Heart right ventricle (tissue), 16 donors: ENCODE measurements at places on chromosomes 11 and 22.

GRCh38 chr11:78023426-78023825 lies 350 bp upstream of the KCTD14 start:
- H3K27ac ChIP-seq, result peak overlapping the region; percentile 10
- H3K27me3 ChIP-seq, result no peaks in the 10 kb centered on the region
- H3K4me1 ChIP-seq, result peaks cover 7% of the 10 kb centered on the region
- no peaks in the 10 kb centered on the region for H3K36me3 ChIP-seq

GRCh38 chr22:40211476-40212054 lies 33.8 kb downstream of the TNRC6B start:
- H3K4me1 ChIP-seq, result peaks cover 86% of the 10 kb centered on the region
- H3K27ac ChIP-seq, result peak overlapping the region; percentile 36
- no peaks in the 10 kb centered on the region for H3K36me3 ChIP-seq
- no peaks in the 10 kb centered on the region for H3K27me3 ChIP-seq
- DNase-seq, result no peak
- no peak overlapping the region for H3K4me3 ChIP-seq

DNA sequence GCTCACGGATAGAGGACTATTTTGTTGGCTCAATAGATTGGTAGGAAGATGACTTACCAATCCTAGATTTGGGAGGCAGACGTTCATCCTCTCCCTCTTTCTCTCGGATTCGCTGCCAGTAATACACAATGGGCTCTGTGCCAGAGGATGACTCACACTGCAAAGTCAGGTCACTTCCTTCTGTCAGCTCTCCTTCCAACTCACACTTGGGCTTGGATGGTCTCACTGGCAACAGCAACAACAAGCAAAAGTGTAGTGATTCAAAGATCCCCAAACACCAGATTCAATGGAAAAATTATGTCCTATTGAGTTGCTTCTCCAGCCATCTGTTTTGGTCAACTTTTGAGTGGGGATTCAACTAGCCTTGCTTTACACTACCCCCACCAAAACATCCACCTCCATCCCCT lies 21.7 kb upstream of the HSPA8 start:
- peak; percentile 94 for DNase-seq
- no peaks in the 10 kb centered on the region for H3K27me3 ChIP-seq
- no peaks in the 10 kb centered on the region for H3K36me3 ChIP-seq
- H3K4me3 ChIP-seq, result no peak overlapping the region
- peak overlapping the region; percentile 41 for H3K27ac ChIP-seq

GRCh38 chr11:96237766-96238266 lies 105.2 kb downstream of the MAML2 start:
- H3K27ac ChIP-seq, result no peak overlapping the region
- H3K36me3 ChIP-seq, result no peaks in the 10 kb centered on the region
- H3K4me1 ChIP-seq, result peaks cover 8% of the 10 kb centered on the region

DNA sequence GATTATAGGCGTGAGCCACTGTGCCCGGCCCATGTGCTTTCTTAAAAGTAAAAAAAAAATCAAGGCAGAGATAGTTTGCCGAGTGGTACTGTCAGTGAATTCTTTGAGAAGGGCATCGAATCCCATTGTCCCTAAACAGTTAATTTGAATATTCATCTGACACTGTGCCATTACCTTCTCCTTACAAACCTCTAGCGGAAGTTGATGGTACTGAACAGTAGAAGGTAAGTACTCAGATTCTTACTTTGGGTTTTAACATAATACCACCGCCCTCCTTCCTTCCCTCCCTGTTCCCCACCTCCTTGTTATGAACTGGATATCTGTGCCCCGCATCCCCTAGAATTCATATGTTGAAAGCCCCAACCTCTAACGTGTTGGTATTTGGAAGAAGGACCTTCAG lies 58.2 kb upstream of the CLMP start:
- DNase-seq, result no peak
- H3K4me3 ChIP-seq, result no peak overlapping the region
- H3K36me3 ChIP-seq, result no peaks in the 10 kb centered on the region
- H3K4me1 ChIP-seq, result no peaks in the 10 kb centered on the region
- H3K27ac ChIP-seq, result no peak overlapping the region

- no peaks in the 10 kb centered on the region for H3K4me1 ChIP-seq
- no peaks in the 10 kb centered on the region for H3K27me3 ChIP-seq
- H3K27ac ChIP-seq, result no peak overlapping the region
- DNase-seq, result no peak
- H3K36me3 ChIP-seq, result no peaks in the 10 kb centered on the region
Measured at GRCh38 chr11:1783725-1784529, 20.2 kb upstream of the CTSD start.

- no peak for DNase-seq
- peaks cover 3% of the 10 kb centered on the region for H3K27me3 ChIP-seq
- no peaks in the 10 kb centered on the region for H3K36me3 ChIP-seq
- H3K4me3 ChIP-seq, result no peak overlapping the region
- H3K27ac ChIP-seq, result no peak overlapping the region
Measured at GRCh38 chr22:47914481-47915097, 1152.1 kb downstream of the TBC1D22A start.

DNA sequence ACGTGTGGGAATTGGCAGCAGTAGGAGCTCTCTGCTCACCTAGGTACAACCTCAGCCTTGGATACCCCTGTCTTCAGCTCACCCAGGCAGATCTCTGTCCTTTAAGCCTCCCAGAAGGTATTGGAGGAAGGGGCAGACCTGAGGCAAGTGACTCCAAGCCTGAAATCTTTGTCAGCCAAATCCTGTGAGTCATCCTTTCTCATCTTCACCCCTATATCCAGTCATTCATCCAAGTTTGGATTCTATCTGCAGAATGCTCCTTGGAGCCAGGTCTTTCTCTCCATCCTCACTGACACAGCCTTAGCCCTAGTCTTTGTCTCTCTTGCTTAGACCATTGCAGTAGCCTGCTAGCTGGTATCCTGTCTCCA lies 10.4 kb upstream of the THY1 start:
- peaks cover 10% of the 10 kb centered on the region for H3K4me1 ChIP-seq
- H3K27ac ChIP-seq, result no peak overlapping the region
- H3K36me3 ChIP-seq, result no peaks in the 10 kb centered on the region
- no peak for DNase-seq
- no peaks in the 10 kb centered on the region for H3K27me3 ChIP-seq

DNA sequence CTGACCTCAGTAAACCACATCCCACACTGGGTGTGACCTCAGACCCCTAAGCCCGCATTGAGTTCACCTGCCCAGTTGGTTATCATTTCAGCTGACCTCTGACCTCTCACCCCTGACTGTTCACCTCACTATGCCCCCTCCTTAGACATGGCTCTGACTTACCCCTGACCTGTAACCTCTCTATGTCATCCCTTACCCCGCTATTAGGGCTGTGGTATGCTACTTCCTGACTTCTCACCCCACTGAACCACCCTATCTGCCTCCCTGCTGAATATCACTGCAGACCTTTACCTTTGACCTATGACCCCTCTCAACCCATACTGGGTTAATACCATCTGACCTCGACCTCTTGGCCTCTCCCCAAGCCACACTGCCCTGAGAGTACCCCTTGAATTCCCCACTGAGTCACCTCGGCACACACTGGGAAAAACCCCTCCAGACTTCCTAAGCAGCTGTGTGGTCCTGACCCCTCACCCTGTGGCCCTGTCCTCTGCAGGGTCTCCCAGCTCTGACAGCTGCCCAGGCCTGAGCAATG lies 8.3 kb downstream of the PLCB3 start:
- H3K4me3 ChIP-seq, result no peak overlapping the region
- no peak overlapping the region for H3K27ac ChIP-seq
- DNase-seq, result no peak
- H3K36me3 ChIP-seq, result no peaks in the 10 kb centered on the region
- no peaks in the 10 kb centered on the region for H3K27me3 ChIP-seq
- no peaks in the 10 kb centered on the region for H3K4me1 ChIP-seq

- no peaks in the 10 kb centered on the region for H3K36me3 ChIP-seq
- H3K4me3 ChIP-seq, result no peak overlapping the region
- H3K27me3 ChIP-seq, result no peaks in the 10 kb centered on the region
Measured at GRCh38 chr11:79852176-79852575, 411.3 kb upstream of the TENM4 start.

GRCh38 chr11:114616516-114616915 lies 20.9 kb upstream of the NXPE4 start:
- no peak overlapping the region for H3K4me3 ChIP-seq
- no peak overlapping the region for H3K27ac ChIP-seq
- no peaks in the 10 kb centered on the region for H3K36me3 ChIP-seq
- no peaks in the 10 kb centered on the region for H3K4me1 ChIP-seq
- no peak for DNase-seq

GRCh38 chr11:73233211-73233610 lies 15.1 kb downstream of the P2RY2 start:
- H3K4me1 ChIP-seq, result peaks cover 30% of the 10 kb centered on the region
- no peaks in the 10 kb centered on the region for H3K36me3 ChIP-seq
- no peak for DNase-seq
- no peak overlapping the region for H3K4me3 ChIP-seq

DNA sequence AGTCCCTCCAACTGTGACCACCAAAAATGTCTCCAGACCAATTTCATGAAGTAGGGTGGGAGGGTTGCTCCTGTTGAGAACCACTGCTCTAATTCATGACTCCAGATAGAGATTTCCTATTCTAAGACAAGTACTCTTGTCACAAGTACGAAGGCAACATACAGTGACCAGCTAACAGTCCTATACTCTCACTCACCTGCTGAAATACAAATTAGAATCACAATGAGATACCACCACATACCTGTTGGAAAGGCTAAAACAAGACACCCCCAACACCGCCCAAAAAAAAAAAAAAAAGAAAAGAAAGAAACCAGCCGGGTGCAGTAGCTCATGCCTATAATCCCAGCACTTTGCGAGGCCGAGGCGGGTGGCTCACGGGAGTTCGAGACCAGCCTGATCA lies 310.5 kb downstream of the SWAP70 start:
- no peak overlapping the region for H3K4me3 ChIP-seq
- no peak for DNase-seq
- H3K27me3 ChIP-seq, result no peaks in the 10 kb centered on the region
- peaks cover 19% of the 10 kb centered on the region for H3K4me1 ChIP-seq

DNA sequence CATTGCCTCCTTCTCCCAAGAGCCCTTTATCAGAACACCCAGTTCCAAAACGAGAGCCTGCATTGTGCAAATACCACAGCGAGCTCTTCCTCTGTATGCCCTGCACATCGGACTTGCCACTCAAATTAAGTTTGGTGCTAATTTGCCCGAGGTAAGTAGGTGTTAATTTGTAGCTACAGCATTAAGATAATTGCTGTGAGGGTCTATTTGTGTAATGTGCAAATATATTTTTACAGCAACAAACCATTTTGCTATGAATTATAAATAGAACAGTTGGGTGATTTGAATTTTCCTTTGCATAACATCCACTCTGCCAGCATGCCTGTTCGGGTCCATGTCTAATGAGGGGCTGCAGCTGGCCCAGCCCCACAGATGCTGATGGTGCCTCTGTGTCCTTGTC lies 8.1 kb downstream of the ARHGAP8 start:
- H3K27me3 ChIP-seq, result no peaks in the 10 kb centered on the region
- H3K36me3 ChIP-seq, result no peaks in the 10 kb centered on the region
- H3K4me3 ChIP-seq, result no peak overlapping the region
- no peaks in the 10 kb centered on the region for H3K4me1 ChIP-seq
- DNase-seq, result no peak

DNA sequence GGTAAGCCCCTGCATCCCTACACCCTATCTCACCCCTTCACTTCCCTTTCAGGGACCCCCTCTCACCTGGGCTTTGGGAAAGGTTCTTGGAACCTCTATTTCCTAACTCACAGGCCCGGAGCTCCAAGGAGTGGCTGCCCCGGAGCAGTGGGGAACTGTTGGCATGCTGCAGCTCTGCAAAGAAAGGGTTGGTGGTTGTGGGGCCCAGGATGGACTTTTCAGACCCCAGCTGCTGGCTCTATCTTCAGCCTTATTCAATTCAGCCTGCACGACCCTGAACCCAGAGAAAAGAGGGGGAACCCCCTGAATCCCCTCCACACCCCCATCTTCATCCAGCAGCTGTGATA lies 10.0 kb downstream of the ROBO4 start:
- H3K4me3 ChIP-seq, result no peak overlapping the region
- no peak overlapping the region for H3K27ac ChIP-seq
- H3K27me3 ChIP-seq, result no peaks in the 10 kb centered on the region
- no peak for DNase-seq
- H3K36me3 ChIP-seq, result no peaks in the 10 kb centered on the region
- H3K4me1 ChIP-seq, result peaks cover 34% of the 10 kb centered on the region

DNA sequence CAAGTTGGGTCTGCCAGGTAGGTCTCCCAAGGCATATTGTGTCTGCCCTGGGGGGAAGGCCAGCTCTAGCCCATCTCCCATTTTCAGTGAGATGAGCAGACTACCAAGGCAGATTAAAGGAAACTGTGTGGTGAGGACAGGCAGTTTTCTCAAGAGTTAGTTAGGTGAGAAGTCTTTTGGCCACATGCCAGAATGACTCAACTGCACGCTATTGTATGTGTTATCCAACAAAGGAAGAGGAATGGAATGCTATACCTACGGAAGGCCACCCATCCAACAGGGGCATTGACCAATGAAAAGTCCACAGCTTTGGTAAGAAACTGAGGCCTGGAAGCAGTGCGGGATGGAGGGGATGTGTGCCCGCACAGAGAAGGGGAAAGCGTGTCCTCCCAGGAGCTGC lies 941.7 kb downstream of the NTM start:
- no peaks in the 10 kb centered on the region for H3K36me3 ChIP-seq
- no peak overlapping the region for H3K27ac ChIP-seq
- no peaks in the 10 kb centered on the region for H3K27me3 ChIP-seq
- peaks cover 3% of the 10 kb centered on the region for H3K4me1 ChIP-seq
- no peak for DNase-seq
- H3K4me3 ChIP-seq, result no peak overlapping the region

GRCh38 chr22:24474221-24474620 lies 20.9 kb upstream of the UPB1 start:
- H3K4me3 ChIP-seq, result no peak overlapping the region
- H3K27me3 ChIP-seq, result no peaks in the 10 kb centered on the region
- no peak overlapping the region for H3K27ac ChIP-seq
- DNase-seq, result no peak
- H3K36me3 ChIP-seq, result no peaks in the 10 kb centered on the region

GRCh38 chr11:69311767-69312385 lies 17.9 kb downstream of the MYEOV start:
- peak overlapping the region; percentile 4 for H3K27ac ChIP-seq
- peaks cover 14% of the 10 kb centered on the region for H3K4me1 ChIP-seq
- H3K27me3 ChIP-seq, result no peaks in the 10 kb centered on the region
- H3K4me3 ChIP-seq, result no peak overlapping the region
- DNase-seq, result no peak

- no peaks in the 10 kb centered on the region for H3K36me3 ChIP-seq
- no peaks in the 10 kb centered on the region for H3K27me3 ChIP-seq
- DNase-seq, result no peak
- H3K27ac ChIP-seq, result no peak overlapping the region
Measured at GRCh38 chr22:46561435-46561905, 24.1 kb upstream of the CELSR1 start.

DNA sequence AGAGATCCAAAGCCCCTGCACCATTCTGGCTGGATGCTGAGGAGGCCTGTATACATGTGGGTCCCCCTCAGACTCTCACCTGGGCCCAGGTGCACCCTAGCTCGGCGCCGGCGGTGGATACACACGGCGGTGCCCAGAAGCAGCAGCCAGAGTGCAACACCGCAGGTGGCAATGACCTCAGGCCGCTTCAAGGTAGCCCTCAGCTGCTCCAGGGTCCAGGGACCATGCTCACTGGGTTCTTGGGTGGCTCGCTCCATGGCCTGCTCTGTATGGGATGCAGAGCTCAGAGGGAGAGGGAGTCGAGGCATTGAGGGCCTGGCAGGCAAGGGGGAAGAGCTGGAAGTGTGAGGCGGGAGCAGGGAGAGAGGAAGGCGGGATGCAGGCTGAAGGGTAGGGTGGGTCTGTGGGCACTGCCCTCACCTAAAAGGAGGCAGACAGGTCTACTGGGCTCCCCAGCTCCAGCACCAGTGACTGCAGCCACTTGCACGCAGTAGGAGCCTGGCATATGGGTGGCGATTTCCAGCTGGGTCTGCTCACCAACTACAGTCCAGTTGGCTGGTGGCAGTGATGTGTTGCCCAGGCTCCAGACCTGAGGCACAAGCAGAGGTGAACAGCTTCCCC lies 3.8 kb downstream of the ROBO4 start:
- H3K27ac ChIP-seq, result peak overlapping the region; percentile 95
- no peak overlapping the region for H3K4me3 ChIP-seq
- peaks cover 21% of the 10 kb centered on the region for H3K36me3 ChIP-seq
- no peaks in the 10 kb centered on the region for H3K27me3 ChIP-seq
- DNase-seq, result no peak
